Stimulated activated CD8-positive, alpha-beta memory T cell treated with anti-CD3 and anti-CD28 coated beads, Interleukin-4, amount 100 ng/mL, for 1 hour (primary cell): ENCODE measurements at places on chromosomes 7 and 10.

- no peak for DNase-seq
Observed at GRCh38 chr7:80330434-80330833, 181.4 kb downstream of the GNAT3 start.

DNA sequence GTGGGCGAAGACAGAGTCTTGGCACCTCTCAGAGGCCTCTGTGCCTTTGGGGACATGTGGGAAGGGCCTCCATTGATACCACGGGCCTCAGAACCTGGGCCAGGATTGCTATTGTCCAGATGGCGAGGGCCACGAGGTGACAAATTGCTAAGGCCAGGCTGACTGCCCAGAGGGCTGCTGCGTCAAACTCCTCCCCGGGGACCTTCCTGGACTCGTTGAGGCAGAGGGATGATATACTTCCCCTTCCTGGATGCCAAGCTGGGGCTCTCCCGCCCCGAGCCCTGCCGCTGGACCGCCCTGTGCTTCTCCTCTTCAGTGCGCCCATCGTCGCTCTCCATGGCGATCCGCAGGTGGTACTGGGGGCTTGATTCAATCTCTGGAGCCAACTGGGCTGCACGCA is 58.9 kb downstream of the LRRC72 start:
- no peak for DNase-seq

GRCh38 chr7:35983626-35984025 is 169.4 kb upstream of the EEPD1 start:
- DNase-seq: no peak

DNA sequence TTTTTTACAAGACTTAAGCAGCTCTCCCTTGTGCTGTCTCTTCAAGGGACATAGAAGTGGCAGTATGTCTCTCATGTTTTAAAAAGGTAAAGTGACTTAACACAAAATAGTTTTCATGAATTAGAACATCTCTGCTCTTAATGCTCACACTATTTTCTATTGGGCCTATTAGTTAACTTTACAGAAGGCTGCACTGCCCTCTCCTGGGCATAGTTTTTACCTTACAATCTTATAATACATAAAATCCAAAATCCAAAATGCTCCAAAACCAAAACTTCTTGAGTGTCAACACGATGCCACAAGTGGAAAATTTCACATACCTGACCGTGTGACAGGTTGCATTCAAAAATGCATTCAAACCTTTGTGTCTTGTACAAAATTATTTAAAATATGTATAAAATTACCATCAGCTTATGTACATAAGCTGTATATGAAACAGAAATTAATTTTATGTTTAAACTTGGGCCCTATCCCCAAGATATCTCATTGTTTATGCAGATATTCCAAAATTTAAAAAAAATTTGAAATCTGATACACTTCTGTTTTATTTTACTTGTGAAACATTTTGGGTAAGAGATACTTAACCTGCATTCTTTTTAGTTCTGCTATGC is 25.8 kb downstream of the TES start:
- DNase-seq: peak; percentile 28

GRCh38 chr10:33325929-33326328 is 8.5 kb downstream of the NRP1 start:
- DNase-seq: no peak

GRCh38 chr10:33390046-33390445 is 55.6 kb upstream of the NRP1 start:
- no peak for DNase-seq

DNA sequence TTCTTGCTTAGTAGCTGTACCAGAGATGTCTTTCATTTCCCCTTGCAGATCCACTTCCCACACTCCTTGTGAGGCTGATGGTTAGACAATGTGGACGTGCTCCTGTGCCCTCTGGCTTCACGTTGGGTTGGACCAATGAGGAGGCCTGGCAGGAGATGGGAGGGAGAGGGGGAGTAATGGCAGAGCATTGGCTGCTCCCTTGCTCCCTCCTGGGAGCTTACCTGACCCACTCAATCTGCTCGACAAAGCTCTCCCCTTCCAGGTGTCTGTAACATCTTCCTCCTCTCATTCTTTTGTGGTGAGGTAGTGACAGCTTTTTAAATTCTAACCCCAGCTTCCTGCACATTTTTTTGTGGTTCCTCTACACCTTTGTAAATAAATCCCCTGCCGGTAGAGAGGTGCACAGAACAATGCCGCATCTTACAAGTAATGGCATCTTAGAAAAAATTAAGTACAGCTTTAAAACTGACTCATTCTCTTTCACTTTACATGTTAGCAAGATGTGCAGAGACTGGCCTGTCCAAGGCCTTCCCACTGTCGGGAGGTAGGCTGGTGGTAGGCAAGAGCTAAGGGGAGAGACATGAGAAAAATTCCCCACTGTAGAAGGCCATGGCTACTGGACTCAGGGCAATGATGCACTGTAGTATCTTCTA is 134.3 kb downstream of the HTR7 start:
- no peak for DNase-seq

DNA sequence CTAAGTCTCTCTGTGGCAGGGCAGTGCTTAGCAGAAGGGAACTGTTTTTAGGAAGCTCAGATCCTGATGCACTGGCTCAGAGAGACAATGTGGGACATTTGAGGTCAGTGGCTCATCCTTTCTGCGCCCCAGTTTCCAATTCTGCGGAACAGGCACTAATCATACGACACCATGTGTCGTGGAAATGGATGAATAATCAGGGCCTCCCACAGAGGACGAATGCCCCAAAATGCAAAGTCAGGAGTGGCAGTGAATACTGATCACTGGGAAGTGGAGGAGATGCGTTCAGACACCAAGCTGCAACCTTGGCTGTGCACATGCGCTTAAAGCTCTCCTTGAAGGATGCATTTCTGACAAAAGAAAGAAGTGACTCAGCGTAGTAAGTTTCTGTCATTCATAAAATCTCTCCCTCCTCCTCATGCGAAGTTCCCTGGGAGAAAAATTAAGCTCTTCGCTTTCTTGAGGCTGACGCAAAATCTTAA is 21.9 kb upstream of the ECHDC3 start:
- no peak for DNase-seq

DNA sequence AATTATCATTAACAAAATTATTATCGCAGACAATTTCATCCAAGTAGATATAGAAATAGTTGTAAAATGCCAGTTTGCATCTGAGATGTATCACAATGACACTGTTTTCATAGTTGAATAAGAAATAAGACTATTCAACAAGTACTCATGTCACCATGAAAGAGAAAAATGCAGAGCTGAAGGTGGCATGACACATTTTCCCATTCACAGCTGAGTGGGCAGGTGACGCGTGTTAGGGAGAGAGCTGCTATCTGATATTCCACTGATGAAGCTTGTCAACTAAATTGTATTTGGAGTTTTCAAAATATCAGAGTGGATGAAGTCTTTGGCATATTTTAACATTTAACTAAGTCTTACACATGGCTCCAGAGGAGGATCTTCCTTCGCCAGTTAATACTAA is 70.3 kb upstream of the HDAC9 start:
- DNase-seq: no peak

DNA sequence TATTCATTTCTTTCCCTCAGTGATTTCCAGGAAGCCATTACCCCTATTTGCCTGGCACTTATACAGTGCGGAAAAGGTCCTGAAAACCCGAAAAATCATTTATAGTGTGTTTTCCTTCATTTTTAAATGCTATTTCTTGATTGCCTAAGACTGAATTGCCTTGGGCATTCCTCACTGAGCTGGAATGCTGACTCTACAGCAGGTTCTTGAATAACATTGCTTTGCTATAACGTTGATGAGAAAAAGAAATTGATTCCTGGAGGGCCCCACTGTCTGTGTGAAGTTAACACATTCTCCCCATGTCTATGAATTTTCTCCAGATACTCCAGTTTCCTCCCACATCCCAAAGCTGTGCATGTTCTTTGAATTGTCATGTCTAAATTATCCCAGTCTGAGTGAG is 308.5 kb downstream of the EXOC4 start:
- DNase-seq: no peak

DNA sequence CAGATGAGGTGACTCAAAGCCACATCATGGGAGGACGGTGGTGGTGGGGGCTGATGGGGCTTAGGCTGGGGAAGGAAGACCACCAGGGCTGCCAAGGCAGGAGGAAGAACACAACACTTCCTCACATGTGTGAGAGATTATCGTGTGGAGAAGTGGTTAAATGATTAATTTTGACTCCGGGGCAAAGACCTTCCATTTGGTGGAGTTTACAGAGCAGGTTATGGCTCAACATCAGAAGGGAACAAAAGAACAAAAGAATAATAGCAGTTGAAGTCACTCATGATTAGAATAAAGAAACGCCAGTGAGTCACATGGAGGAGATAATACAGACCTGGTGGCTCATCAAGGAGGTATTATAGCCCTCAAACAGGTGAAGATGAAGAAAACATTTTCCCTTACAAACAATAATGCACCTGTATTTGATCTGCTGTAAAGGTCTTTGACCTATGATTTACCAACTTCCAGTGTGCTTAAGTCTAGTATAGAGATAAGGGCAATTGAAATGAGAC is 170.1 kb downstream of the PKD1L1 start:
- DNase-seq: no peak

- no peak for DNase-seq
Observed at GRCh38 chr10:63348245-63348850, 117.4 kb downstream of the JMJD1C start.

DNA sequence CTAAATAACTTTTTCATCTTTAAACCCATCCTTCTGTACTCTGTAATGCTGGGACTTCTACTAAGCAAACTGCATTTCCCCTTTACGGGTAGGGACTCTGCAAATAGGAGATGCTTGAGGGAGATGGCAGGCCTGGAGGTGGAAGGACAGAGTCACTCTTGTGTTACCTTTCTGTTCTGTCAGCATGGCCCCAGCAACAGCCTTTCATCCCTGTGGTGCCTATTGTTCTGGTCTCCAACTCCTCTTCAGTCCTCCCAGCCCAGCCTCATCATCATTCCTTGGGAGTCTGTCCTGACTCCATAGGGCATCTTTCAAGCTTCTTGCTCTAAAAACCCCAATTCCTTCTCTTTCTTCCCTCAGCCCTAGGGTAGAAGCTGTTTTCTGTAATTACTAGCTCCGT is 230.0 kb downstream of the SNX13 start:
- DNase-seq: no peak

GRCh38 chr7:157013602-157014549 is 3.4 kb upstream of the MNX1 start:
- no peak for DNase-seq

- DNase-seq: no peak
Observed at GRCh38 chr10:91690996-91691676, 58.3 kb upstream of the PPP1R3C start.

GRCh38 chr7:38294926-38295325 is 21.5 kb upstream of the TARP start:
- DNase-seq: no peak
